ENCODE measurements at places on chromosomes 1 and 21. TPM values are rescaled to one million over a fixed set of nuclear protein-coding genes. Genes with fewer than 3 reads are reported as not detected.

GRCh38 chr21:32562426-32562825 is 22.9 kb downstream of the TCP10L start:
- H3K36me3 ChIP-seq: no peaks in the 10 kb centered on the region
- no peaks in the 10 kb centered on the region for H3K27me3 ChIP-seq
- no peak overlapping the region for H3K27ac ChIP-seq
- DNase-seq: no peak
- no peak overlapping the region for H3K4me3 ChIP-seq

DNA sequence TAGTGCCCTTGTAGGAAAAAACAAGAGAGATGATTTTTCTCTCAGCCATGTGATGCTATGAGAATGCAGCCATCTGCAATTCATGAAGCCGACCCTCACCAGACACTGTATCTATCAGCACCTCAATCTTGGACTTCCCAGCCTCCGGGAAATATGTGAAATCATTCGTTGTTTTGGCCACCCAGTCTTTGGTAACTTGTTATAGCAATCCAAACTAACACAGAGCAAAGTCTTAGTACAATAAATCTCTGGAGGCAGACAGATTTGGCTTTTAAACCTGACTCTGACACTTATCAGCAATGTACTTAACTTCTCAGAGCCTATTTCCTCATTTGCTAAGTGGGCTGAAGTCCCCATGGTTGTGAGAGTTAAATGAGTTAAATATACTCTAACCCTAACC is 5.1 kb upstream of the MED18 start:
- no peaks in the 10 kb centered on the region for H3K36me3 ChIP-seq
- H3K27me3 ChIP-seq: no peaks in the 10 kb centered on the region
- H3K4me1 ChIP-seq: peaks cover 11% of the 10 kb centered on the region
- no peak overlapping the region for H3K27ac ChIP-seq
- no peak overlapping the region for H3K4me3 ChIP-seq

GRCh38 chr1:23720256-23720995 is 22.8 kb upstream of the ELOA start:
- H3K4me3 ChIP-seq: no peak overlapping the region
- no peak for DNase-seq
- H3K36me3 ChIP-seq: peaks cover 8% of the 10 kb centered on the region
- no peaks in the 10 kb centered on the region for H3K27me3 ChIP-seq

- H3K27me3 ChIP-seq: no peaks in the 10 kb centered on the region
- DNase-seq: no peak
- no peak overlapping the region for H3K27ac ChIP-seq
- no peaks in the 10 kb centered on the region for H3K36me3 ChIP-seq
- no peaks in the 10 kb centered on the region for H3K4me1 ChIP-seq
Measured at GRCh38 chr1:108585313-108585712, 25.4 kb downstream of the EEIG2 start.

DNA sequence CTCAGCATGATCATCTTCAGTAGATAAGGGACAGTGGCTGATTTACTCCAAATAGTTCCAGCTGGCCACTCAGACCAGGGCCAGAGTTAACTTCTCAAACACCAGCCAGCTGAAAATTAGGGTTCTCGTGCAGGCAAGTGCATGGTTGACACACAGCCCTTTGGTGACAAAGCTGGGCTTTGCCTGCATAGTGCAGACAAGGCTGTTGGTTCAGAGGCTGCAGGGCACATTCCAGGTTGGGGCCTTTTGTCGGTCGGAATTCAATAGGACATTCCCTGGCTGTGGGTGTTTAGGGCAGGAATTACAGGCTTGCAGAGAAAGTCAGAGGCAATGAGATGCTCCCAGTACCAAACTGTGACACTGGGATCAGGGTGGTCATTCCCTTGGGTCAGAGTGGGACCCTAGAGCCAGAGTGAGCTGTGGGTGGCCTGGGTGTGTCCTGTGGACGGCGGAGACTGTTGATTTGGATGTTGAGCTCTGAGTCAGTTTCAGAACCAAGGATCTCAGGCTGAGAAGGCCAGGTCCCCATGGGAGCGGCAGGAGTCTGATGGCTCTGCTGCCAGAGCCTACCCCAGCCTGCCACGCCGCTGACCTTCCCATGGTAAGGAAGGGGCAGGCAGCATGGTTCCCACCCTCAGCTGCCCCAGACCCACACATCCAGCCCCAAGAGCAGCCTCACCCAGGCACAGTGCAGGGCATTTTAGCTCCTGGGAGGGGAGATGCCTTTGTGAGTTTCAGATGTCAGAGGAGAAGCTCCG is 56.2 kb downstream of the STUM start:
- no peaks in the 10 kb centered on the region for H3K4me1 ChIP-seq
- no peaks in the 10 kb centered on the region for H3K36me3 ChIP-seq
- H3K27me3 ChIP-seq: peaks cover 56% of the 10 kb centered on the region
- DNase-seq: no peak
- no peak overlapping the region for H3K4me3 ChIP-seq
- H3K27ac ChIP-seq: no peak overlapping the region

DNA sequence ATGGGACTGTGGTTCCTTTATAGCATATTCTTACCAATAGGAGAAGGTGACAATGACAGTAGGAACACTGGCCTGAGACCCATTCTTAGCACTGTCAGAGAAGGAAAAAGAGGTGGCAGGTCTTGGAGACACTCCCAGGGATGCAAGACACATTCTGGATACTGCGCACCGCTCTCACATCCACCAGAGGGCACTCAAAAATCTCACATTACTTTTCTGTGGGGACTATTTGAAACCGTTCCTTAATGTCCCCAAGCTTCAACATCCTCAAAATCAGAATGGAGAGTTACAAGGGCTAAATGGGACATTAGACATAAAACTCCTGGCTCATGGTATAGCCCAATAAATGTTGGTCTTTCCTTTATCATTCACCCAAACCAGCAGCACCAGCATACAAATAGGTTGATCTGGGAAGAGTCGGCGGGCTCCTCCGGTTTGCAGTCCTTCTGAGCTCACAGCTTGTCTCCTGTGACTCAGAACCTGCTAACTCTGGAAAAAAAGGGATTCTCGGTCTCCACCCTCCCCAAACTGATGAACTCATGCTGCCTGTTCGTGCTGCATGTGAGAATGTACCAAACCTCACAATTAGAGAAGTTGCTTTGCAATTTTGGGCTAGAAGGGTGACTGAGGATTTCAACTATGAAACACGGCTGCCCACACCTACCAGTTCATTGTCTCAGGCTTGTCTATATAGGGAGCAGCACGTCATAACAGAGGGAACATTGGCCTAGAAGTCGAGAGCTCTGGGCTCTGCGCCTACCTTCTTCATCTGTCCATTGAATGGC is 40.2 kb downstream of the IL12RB2 start:
- H3K4me1 ChIP-seq: peaks cover 6% of the 10 kb centered on the region
- H3K4me3 ChIP-seq: no peak overlapping the region
- peak; percentile 49 for DNase-seq
- H3K27ac ChIP-seq: no peak overlapping the region

Gene SYT14
- total RNA-seq: 0.07 TPM

Measured in K562 (cell line).